ENCODE measurements at places on chromosomes 5 and 9.
A peak's percentile ranks its signal among the peaks of the same experiment; 100 is the strongest.

GRCh38 chr5:58201922-58202648 lies 257.8 kb downstream of the PLK2 start:
- no peak for DNase-seq

DNA sequence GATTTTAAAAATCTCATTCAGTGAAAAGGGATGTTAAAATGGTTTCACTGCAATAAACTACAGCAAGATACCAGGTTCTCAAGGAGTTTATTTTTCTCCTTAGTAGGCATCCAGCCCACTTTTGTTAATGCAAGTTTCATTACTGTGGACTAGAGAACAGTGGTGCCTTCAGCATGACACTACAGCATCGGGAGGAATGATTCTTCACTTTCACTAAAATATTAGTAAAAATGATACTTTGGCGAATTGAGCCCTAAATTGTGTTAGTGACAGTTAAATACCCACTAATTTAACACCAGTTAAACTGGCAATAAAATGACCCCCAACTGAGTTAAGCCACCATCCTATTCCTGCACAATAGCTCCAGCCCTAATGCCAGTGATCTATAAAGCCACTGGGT lies 152.2 kb upstream of the MPDZ start:
- DNase-seq: no peak

DNA sequence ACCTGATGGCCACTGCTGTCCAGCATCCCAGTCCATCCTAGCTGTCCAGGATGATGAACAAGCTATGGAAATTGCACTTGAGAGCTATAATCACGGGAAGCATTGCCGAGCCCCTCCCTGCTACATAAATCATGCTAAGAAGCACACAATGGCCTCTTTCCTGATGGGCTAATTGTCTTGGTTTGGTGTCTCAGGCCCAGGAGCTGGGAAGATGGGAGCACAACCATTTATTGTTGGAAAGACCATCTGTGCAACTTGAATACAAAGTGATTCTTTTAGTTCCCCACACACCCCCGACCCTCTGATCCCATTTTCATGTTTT lies 80.4 kb downstream of the RGS3 start:
- no peak for DNase-seq

DNA sequence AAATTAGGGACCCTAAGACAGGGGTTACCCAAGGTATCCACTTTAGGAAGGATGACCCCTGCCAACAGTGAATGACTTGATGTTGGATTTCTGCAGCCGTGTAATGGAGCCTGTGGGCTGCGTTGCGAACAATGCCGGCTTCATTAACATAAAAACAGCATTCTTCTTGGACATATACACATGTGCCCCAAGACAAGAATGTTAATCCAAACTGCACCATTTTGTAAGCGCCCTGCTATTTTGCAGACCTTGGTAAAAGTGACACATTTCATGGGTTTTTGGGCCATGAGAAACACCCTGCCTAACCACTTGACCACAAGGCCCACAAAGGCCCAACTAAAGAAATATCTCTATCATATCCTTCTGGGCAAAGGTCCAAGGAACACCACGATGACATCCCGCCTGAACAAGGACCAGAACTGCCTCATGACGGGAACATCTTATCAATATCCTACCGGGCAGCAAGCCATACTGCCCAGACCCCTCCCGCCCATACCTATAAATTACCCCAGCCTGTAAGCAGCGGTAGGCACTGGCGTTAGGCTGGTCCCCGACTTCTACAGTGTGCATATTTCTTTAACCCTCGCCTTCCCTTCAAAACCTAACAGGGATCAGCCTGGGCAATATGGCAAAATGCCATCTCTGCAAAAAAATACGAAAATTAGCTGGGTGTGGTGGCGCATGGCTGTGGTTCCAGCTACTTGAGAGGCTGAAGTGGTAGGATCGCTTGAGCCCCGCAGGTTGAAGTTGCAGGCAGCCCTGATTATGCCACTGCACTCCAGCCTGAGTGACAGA lies 9.7 kb upstream of the PDCD1LG2 start:
- no peak for DNase-seq

DNA sequence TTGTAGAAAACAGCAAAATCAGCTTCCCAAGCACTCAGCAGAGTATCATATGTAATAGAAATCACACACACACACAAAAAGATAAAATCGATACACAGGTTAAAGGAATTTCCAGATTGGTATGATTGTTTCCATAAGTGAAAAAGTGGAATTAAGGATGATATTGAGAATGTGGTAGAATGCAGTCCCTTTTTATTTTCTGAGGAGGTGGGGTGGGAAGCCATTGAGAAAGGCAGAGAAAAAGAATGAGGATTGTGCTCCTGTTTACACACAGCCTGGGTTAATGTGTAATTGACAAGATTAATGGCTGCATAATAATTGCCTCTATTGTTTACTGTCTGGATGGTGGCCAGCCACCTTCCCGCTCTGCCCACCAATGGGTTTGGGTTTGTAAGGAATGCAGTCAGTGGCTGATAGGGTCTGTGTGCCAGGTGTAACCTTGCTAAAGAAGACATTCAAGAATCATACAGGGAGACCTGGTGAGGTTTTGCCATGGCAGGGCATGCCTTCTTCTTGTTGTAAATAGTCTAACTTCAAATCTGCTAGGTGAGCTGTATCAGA lies 177.2 kb upstream of the MAP3K1 start:
- DNase-seq: no peak

GRCh38 chr5:66701244-66701643 lies 105.1 kb downstream of the MAST4 start:
- DNase-seq: no peak

GRCh38 chr5:107524111-107524510 lies 146.6 kb downstream of the EFNA5 start:
- DNase-seq: no peak

DNA sequence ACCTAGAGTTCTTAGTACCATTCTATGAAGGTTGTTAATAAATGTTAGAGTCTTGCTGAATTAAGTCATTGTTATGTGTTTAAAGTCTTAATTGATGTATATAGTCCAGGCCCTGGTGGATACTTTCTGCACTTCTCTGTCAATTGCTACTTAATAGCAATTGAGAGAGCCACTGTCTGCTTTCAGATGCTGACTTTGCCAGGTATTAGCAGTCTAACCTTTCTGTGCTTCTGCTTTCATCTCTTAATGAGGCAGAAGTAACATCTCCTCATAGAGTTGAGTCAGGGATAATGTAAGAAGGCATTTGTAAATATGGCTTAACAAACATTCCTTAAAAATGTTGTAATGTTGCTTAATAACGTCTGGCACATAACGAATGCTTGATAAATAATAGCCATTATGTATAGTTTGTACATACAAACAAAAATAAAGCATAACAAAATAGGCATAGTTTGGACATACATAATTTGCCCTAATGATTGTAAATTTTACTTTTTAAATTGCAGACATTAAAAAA lies 28.3 kb downstream of the RASGRF2 start:
- DNase-seq: no peak

DNA sequence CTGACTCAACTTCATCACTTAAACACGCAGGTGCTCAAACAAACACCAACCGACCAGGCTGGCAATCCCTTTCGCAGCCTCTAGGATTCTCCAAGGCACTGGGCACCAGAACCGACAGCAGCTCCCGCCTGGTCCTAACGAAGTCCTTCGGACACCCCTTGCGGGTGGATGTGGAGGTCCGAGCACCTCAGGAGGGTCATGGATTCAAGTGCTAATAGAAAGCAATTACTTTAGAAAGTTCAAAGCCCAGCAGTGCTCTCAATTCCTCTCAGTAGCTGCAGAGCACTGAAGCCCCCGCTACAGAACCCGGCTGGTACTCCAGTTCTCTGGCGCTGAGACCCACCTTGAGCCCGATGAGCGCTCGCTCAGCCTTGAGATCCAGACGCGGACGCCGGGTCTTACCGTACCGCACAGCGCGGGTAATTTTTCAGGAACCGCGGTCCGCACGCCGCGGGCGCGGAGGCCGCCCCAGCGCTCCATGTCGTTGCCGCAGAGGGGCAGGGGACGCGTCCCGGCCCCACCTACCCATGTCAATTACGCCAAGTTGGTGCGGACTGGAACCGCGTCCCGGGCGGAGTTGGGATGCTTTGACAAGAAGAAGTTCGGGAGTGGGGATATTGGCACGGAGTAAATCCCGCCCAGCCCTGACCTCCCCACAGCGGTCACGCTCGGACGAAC lies 638 bp downstream of the MARCHF3 start:
- peak; percentile 47 for DNase-seq

DNA sequence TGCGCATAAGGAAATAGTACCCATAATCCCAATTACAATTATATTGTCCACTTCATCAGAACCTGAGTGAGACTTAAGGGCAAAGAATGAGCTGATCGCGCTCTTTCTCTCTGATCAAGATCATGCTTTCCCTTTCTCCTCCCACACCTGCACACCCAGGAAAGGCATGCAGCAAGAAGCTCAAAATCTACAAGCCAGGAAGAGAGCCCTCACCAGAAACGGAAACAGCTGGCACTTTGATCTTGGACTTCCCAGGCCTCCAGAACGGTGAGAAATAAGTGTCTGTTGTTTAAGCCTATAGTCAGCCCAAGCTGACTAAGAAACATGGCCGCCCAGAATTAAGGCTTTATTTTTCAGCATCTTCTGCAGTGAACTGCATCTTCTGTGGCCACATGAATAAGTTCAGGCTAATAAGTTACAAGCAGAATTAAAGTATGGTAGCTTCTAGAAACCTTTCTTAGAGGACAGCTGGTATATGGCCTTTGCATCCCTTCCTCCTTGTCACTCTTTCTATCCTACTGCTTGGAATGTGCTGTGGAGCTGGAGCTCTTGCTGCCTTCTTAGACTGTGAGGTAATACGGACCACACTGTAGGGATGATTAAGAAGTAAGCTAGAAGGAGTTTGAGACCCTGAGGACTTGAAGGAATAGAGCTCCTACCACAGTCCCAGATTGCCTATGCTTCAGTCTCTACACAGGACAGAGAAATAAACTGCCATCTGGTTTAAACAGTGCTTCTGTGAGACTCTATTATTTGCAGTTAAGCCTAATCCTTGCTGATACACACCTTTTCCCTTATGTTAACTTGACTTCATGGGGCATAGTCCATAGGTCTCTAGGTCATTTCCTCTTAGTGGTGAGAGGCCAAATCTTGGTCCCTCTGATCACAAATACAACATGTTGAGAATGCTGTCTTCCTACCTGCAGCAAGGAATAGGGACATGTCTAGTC lies 17.2 kb downstream of the OR2S2 start:
- no peak for DNase-seq

GRCh38 chr5:476102-476813 lies 33.3 kb downstream of the EXOC3 start:
- no peak for DNase-seq

DNA sequence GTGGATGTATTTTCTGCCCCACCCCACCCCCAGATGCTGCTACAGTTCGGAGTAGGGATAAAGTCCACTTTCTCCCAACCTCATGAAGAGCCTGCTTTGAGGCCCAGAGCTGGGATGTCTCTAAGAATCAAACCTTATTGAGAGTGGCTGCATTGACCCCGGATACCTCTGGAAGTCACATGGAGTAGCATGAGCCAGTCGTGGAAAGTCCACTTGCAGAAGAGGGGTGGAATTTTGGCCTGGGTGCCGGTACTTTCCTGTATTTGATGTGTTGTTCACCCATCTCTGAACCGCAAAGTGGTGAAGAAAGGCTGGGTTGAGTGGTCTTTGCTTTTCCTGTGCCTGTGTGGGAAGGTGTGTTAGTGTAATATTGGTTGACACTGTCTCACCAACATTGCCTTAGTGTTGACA lies 3.7 kb downstream of the OTULIN start:
- DNase-seq: peak; percentile 9

DNA sequence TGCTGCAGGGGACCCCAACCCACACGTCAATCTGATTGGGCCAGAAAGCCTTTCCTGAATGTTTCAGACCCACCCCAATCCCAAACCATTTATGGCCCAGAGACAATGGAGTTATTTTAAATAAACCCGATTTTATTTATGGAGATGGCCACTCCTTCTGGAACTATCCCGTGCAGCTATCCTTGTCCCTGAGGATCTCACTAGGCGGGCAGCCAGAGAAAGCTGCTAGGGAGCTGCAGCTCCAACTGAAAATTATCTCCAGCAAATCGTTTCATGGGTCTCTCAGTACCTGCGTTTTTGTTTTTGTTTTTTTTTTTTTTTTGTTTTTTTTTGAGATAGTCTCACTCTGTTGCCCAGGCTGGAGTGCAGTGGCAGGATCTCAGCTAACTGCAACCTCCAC lies 23.0 kb downstream of the C1QTNF2 start:
- no peak for DNase-seq

- no peak for DNase-seq
These were observed at the start of gene ZNF366 for GRCh38 chr5:72507231-72507906. ZNF366 (minus strand) TSS chr5:72507410; CDS start chr5:72461496, 45,914 bp downstream.

GRCh38 chr9:127109212-127109711 lies 13.2 kb downstream of the ANGPTL2 start:
- no peak for DNase-seq

Measured in inflammatory macrophage treated with lipopolysaccharide for 1 hour (primary cell).